Activated CD8-positive, alpha-beta memory T cell treated with anti-CD3 and anti-CD28 coated beads for 1 hour (primary cell): ENCODE measurements at places on chromosomes 6 and 20.

- no peak for DNase-seq
Measured at GRCh38 chr20:3730803-3731672, 1.4 kb upstream of the HSPA12B start.

DNA sequence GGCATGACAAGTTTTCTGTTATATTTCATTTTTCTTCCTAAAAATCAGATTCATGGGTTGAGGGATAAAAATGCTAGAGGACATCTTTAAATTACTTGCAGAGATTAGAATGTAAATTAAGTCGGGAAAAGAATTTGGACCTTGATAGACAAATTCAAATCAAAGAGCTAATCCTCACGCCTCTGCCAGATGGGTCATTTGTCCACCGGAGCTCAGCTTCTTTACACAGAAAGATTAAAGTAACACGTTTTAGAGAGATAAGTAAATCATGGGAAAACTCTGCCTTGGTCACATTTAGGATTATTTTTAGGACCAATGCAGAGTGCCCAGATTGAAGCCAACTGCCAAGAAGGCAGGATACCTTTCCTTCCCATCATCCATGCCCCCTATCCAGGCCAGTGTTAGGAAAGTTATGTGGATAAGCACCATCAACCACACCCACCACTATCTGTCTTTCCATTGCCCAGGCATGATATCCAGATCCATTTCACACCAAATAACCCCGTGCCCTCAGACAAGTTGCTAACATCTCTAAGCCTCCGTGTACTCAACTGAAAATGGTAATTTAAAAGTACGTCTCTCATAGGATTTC is 397.4 kb upstream of the PLCB4 start:
- DNase-seq, result no peak

DNA sequence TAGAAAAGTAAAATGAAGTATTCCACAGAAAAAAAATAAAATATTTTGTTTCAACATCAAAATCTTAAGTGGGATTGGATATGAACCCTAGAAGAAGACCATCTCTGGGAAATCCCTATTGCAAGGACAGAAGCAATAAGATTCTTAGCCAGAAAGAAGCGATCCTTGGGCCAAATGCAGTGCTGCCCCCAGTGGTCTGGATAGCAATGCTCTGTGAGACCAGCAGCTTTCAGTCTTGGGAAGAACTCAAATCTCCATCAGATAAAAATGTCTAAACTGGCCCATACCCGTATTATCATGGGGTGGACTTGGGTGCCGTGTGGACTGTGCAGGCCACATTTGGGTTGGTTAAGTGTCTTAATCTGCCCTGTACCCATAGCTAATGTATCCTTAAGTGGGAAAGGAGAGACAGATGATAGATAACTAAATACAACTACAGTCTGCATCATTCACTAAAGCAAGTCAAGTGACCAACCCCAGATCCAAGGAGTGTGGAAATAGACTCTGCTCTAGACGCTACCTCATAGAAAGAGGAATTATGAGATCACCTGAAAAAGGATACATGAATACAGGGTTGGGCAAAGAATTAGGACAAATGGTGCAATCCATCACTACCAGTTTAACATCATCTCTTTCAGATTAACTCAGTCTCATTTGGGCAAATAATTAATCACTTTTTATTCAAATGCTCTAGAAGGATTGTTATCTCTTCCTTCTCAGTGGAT is 38.9 kb upstream of the SNAP25 start:
- no peak for DNase-seq

DNA sequence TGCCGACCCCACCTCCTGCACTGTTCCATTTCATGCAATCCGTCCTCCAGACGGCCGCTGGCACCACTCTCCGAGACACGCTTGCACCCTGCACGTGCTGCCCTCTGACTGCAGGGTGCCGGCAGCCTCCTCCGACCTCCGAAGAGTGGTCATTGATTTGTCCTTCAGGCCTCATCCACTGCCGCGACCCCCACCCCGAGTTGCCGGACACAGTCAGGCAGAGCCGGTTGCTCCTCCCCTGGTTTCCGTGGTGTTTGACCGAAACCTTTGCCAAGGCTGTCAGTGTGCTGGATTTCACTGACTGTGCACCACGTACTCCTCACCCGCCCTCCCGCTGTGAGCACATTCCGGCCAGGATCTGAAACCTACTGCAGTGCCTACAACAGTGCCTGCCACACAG is 156.4 kb upstream of the PDE10A start:
- no peak for DNase-seq

DNA sequence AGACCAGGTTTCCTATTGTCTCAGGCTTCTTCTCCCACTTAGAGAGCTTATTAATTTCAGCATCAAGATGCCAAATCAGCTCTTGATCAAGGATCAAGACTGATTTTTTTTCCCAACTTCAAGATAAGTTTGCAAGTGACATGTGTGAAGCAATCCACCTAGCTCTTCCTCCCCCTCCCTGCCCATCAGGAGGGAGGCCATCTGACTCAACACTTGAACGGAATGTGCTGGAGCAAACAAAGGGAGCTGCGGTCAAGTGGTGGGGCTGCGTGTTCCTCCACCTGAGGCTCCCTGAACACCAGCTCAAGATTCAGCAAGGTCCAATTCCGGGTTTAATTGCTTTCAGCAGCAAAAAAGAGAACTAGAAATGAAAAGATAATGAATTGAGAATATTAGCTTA is 38.7 kb downstream of the TTI1 start:
- DNase-seq, result no peak
